Fibroblast of skin of left quadriceps (primary cell): ENCODE measurements at places on chromosomes 2 and 18.

GRCh38 chr18:77530732-77531131, 281.1 kb downstream of the GALR1 start:
- DNase-seq, result no peak

DNA sequence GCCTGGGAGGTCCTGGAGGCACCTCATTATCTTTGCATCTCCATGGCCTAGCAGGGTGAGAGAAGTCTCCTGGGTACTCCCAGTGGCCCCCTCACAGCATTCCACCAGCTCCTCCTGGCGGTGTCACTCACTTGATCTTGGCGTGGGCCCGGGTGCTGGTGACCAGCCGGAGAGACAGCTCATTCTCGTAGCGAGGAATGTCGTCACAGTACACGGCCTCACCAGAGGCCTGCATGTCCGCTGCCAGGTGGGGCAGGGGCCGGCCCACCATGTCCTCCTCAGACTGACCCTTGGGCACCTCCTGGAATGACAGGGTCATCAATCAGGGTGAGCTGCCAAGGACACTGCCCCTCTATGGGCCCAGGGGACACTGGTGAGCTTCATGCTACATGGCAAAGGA, 42.4 kb downstream of the XDH start:
- no peak for DNase-seq

- DNase-seq, result no peak
These were observed 11.2 kb downstream of the FAP start for GRCh38 chr2:162232027-162232426.

DNA sequence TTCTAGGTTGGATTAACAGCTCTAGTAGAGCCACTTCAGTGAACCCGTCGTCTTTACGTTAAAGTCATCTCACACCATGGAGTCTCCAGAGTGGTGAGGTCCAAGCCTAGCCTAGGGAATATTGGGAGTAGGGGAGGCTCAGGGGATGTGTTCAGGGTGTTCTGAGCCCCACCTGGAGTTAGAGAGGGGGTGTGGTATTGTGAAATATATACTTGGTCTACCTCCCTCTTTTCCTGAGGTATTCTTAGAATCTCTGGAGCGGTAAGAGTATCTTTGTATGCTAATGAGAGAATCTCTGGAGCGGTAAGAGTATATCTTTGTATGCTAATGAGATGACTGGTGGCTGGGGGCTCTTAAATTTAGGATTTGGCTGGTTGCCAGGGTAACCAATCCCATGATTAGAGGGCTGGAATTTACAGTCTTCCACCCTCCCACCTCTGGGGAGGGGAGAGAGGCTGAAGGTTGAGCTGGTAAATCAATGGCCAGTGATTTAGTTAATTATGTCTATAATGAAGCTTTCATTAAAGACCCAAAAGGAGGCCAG, 69.5 kb downstream of the INPP4A start:
- DNase-seq, result no peak

DNA sequence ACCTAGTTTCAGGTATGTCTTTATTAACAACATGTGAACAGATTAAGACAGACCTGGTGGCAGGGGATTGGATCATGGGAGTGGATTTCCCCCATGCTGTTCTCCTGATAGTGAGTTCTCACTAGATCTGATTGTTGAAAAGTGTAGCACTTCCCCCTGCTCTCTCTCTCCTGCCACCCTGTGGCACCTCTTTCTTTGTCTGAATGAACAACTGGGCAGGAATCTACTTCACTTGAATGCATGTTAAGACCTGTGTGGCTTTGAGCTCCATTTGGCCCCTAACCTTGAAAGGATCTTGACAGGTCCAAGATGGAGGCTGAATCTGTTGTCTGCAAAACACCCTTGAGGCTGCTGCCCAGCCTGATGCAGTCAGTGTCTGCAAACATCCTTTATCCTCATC, 194.4 kb downstream of the RNF144A start:
- no peak for DNase-seq

GRCh38 chr2:70357684-70358071, 55.8 kb upstream of the FAM136A start:
- no peak for DNase-seq

GRCh38 chr2:55235724-55236538, 3.4 kb downstream of the RPS27A start:
- DNase-seq, result no peak
